Aorta (tissue), 5 donors: ENCODE measurements at places on chromosomes 6 and 20. TPM values are rescaled to one million over a fixed set of nuclear protein-coding genes. Genes with fewer than 3 reads are reported as not detected.

DNA sequence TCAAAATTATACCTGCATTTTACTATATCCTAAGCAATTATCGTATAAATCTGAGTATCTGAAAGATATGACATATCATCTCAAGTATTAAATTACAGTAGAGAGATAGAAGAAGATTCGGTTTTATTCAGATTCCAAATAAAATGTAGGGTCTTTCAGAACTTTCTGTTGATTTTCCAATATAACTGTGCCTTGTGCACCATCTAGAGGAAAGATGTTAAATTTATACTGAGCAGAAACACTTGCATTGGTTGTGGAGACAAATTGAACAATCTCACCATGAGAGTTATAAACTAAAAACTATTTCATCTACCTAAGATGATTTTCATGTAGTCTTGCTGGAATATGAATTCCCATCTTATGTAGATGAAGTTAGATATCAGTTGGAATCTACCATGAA lies 26.8 kb upstream of the HSF2 start:
- DNase-seq, result no peak

- DNase-seq, result no peak
These were observed 77.5 kb downstream of the NCOA7 start for GRCh38 chr6:125868252-125868651.

- no peak for DNase-seq
These were observed 37.4 kb upstream of the FAM83C start for GRCh38 chr20:35329435-35330139.

DNA sequence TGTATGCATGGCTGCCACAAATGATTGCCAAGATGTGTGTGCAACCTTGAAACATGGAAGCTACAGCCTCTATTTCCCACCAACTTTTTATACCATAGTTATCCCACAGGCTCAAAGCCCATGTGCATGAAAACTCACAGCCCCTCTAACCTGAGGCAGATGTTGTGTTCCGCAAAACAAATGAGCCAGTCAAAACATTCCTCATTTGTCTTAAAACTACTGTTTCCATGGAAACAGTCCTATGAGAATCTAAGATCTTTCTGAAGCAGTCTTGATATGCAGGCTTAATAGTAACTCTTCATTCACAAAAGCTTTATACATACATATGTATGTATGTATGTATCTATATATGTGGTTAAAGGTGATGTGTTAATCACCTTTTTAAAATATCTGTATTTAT lies 31.2 kb upstream of the MANEA start:
- no peak for DNase-seq

- DNase-seq, result no peak
These were observed 36.3 kb downstream of the MARCKS start for GRCh38 chr6:113893451-113893850.

SLPI gene
- total RNA-seq, result 151 TPM
